ENCODE measurements at places on chromosomes 2 and 18.

DNA sequence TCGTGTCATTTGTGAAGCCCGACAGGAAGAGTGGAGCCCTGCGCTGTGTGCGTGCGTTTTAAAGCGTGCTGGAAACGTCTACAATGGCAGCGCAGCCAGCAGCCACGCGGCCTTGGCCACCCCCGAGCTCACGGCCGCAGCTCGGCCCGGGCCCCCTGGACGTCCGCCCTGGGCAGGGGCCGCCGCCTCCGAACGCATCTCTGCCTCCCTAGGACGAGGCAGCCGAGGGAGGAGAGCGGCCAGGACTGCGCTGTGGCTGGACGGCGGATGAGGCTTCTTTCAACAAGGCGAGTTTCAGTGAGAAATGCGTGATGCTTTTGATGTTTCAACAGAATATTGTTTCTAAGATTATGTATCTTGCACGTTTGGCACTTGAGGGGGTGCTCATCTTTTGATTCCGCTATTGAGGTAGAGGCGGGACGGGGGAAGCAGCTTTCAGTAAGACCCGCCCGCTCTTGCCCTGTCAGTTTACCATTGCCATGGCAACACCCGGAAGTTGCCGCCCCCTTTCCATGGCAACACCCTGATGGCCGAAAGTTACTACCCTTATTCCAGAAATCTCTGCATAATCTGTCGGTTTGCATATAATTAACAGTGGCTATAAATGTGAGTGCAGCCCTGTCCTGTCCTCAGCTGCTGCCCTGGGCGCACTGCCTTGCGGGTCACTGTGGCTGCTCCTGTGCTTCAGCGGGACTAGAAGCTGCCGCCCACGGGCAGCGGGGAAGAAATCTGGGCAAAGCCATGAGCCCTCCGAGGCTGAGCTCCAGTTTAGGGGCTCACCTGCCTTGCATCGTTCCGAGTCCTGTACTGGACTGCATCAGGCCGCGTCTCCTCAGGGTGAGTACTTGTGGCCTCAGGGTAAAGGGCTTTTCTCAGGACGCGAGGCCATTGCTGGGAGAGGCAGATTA lies 38.6 kb downstream of the ADNP2 start:
- peak; percentile 34 for DNase-seq

DNA sequence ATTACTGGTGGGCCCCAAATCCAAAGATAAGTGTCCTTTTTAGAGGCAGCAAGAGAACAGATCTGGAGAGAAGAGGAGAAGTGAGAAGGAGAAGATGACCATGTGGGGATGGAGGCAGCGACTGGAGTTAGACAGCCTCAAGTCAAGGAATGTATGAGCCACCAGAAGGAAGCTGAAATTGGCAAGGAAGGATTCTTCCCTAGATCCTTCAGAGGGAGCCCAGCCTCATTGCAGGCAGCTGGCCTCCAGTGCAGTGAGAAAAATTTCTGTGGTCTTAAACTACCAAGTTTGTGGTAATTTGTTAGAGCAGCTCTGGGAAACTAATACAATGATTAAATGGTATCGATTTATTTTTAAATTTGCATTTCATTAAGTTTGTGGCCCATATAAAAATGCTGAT lies 167.9 kb downstream of the NCKAP5 start:
- DNase-seq = no peak

- no peak for DNase-seq
These were observed 208.4 kb downstream of the TNS1 start for GRCh38 chr2:217794133-217794986.

GRCh38 chr18:79471597-79471996 lies 75.9 kb downstream of the NFATC1 start:
- DNase-seq = no peak

- DNase-seq = no peak
These were observed 140.0 kb upstream of the SERTAD2 start for GRCh38 chr2:64793701-64794100.

- no peak for DNase-seq
These were observed 7.6 kb downstream of the ATP6V1B1 start for GRCh38 chr2:70943205-70943871.

DNA sequence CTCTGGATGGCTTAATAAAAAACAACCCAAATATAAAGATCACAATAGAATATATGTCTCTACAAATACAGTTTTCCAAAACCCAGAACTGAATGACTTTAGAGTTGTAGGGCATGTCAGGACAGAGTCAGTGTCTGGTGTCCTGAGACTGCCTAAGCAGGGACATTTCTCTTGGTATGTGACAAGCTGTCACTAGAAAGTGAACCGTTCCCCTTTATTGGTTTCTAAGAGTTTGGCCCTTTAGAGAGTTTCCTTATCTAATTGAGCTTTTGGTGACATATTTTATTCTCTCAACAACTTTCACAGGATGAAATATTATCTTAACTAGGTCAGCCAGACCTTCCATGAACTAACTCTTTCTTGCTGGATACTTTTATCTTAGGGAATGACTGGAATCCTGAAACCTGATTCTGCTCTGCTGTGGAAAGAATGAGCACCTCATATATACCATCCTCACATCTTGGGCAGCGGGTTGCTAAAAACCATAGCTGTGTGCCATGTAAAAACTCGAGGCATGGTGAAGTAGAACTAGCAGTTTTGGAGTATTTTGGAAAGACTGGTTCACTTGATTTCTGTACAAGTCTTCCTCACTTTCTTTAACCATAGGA lies 54.8 kb downstream of the CAVIN2 start:
- DNase-seq = no peak

DNA sequence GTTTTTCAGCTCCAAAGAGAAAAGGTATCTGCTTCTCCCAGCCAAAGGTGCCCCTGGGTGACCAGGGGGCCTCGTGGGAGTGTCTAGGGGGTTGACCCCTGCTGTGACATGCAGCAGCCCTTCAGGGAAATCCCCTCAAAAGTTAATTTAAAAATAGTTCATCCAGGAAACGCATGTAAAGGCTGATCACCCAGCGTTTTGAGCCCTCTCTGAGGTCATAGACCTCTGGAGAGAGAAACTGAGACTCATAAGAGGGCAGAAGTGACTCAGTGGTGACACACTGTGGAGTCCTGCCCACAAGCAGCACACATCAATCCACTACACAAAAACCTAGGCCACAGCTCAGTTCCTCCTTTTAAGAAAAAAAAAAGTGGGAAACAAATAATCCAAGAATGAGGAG lies 11.9 kb downstream of the GAL3ST2 start:
- no peak for DNase-seq

DNA sequence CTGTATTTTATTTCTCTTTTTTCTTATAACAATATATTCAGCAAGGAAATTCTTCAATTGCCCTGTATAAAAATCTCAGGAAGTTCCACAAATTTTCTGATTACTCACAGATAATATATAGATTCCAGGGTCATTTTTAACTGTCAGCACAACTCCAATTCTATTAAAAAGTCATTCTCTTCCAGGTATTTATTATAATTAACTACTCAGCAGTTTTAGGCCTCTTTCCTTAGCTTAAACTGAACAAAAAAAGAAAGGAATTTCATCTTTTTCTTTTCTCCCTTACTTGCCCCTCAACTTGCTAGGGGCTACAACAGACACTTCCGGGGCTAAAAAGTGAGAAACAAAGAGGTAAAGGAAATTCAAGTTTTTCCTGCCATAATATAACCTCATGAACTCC lies 358.9 kb upstream of the LRATD1 start:
- DNase-seq = no peak

DNA sequence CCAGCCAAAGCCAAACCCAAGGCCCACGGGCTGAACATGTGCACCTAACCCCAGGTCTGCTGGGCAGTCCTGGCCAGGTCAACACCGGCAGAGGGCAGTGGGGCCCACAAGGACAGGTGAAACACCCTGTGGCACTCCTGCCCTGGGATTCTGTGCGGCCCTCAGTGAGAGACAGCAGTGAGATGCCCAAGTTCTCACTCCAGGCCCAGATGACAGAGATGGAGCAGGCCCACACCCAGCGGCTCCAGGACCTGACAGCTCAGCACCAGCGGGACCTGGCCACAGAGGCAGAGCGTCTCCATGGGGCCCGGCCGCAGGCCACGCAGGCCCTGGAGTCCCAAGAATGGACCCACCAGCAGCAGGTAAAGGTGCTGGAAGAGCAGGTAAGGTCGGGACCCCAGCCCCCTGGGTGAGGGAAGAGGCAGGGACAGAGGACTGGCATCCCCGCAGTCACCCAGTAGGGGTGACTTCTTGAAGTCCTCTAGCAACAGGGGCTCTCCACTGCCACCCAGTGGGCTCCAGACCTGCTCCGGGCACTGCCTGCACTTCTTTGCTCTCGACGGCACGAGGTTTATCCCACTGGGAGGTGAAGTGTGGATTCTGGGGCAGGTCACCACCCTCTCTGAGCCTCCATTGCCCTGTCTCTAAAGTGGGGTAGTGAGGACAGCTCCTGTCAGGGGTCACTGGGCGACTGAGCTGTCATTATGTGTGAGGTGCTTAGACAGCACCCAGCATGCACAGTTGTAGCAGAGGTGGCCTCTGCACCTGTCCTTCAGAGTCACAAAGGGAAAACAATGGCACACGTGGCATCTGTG lies 8.8 kb upstream of the SNED1 start:
- DNase-seq = no peak

- DNase-seq = no peak
These were observed 241.2 kb upstream of the NCKAP5 start for GRCh38 chr2:133809485-133809884.

DNA sequence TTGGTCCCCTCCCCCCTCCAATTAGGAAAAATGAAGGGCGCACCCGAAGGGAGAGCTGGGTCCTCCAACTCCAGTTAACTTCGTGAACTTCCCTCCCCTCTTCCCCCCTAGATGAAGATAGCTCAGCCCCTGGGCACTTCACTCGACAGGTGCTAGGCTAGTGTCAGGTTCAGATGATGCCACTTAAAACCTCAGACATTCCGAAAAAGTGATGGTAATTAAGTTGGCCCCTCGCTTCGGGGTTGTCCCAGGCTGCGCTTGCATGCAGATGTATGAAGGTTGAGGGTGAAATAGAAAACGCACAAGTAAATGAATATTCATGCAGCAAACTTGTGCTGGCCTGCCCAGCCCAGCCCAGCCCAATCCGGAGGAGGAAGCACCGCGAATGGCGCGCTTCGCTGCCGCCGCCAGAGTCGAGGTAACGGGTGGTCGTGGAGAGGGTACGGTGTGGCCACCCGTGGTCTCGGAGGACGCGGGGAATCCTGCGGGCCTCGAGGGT lies 3.0 kb upstream of the GBX2 start:
- no peak for DNase-seq

DNA sequence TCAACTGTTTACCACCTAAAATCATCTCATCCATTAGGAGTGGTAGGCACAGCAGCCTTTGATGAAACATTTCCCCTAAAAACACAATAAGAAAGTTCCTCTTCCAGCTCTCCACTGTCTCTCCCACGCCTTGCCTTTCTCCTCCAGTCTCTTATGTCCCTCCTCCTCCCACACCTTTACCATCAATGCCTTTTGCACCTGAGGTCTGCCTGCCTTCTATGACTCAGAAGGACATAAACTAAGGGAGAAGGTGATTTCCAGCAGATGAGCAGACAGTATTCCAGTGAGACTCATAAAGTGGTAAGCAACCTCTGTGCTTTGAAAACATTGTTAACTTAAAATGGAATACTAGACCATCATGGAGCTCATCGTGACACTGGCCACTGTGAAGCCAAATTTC lies 34.2 kb upstream of the NDUFV2 start:
- DNase-seq = no peak

- no peak for DNase-seq
These were observed 1.4 kb downstream of the ELP2 start for GRCh38 chr18:36130883-36131653.

DNA sequence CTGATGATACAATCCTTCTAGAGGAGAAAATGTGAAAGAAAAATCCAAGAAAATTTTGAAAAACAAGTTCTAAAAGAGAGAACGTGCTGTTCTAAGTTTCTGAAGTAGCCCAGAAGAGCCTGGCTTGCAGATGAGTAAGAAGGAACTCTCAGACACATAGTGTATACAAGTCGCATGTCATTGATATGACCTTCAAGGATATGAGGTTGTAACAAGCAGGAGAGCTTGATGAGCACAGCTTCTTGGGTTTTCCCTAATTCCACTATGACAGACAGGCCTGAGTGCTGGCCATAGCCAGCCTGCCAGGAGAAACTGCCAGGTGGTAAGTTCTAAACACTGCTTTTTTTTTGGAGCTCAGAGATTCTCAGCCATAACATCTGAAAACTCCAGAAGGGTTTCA lies 235.7 kb upstream of the SIX2 start:
- DNase-seq = no peak

DNA sequence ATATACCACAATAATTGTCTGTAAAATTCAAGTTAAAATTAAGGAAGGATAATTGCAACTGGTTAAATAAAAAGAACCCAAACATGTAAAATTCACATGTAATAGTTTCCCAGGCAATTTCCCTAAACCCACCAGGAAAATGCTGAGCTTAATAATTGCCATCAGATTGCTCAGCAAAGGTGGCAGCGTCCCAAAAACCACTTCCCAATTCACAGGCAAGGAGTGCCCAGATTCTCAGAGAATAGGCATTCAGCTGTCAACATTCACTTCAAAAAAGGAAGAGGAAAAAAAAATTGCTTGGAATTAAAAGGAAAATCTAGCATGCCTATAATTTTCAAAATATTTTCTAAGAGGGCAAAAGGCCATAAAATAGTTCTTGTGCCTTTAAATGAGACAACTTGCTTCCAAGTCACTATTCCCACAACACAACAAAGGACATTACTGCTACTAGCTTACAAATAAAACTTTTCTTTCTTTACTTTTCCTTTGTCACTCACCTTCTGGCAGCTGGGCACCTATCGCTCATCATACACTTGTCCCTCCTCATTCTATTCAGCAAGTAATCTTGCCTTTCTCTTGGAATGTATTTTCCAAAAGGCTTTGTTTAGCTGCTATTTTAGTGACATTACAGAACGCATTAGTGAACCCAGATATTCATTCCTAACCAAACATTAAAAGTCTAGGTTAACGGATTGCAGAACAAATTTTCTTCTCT lies 15.2 kb downstream of the SRBD1 start:
- DNase-seq = no peak

DNA sequence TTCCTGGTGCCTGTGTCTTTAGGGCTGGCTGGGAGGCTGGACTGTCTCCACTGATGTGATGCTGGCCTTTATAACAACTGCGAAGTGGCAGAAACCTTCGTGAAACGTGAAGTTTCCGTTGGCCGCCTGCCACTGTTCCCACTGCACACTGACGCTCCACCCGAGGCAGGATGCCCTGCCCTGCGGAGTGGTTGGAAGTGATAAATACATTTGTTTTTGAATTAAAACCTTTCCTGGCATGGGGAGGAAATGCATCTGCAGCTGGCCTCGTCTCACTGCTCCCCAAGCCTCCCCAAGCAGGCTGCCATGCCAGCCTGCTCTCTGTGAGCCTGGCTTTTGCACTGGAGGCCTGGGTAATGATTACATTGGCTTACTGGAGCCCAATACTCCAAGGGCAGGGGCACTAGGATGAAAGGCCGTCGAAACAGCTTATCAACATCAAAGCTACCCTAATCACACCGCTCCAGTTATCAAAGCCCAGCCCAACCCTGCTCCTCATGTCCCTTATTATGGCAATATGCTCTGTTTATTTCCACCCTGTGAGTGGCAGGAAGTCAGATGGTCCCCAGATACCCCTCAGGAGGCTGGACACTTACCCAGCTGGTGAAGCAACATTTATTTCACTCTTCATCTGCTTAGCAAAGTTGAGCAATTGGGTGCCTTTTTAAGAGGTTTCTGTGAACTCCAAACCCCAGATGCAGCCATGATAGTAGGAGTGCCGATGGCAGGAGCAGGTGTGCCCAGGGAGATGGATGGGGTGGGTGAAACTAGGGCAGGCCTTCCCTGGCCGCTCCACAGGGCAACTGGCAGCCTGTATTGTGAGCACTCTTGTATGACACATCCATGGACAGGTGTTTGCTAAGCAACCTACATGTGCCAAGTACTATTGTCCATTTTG lies 97.4 kb upstream of the ITGA6 start:
- DNase-seq = no peak

GRCh38 chr2:103792042-103792441 lies 1030.2 kb downstream of the TMEM182 start:
- no peak for DNase-seq

Data from activated CD4-positive, CD25-positive, alpha-beta regulatory T cell (primary cell).